ENCODE measurements at places on chromosomes 7 and 10.
A peak's percentile ranks its signal among the peaks of the same experiment; 100 is the strongest.

- peak; percentile 35 for DNase-seq
These were observed 18.3 kb downstream of the FZD9 start for GRCh38 chr7:73451780-73452398.

DNA sequence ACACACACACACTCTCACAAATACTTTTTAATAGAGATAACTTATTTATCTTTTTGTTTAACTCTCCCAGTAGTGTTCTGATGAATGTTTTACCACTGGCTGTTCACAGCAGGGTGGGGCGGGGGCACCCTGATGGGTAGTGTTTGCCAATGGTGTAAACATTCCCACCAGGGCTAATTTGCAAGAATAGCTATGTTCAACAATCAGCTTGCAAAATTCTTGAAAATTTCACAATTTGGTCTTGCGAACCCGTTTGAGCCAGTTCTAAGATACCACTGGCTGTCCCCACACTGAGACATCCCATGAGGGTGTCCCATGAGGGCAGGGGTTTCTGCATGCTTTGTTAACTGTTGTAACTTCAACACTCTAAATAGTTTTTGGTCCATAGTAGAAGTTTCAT lies 348.5 kb downstream of the CXCL12 start:
- DNase-seq = no peak

GRCh38 chr7:24401628-24402593 lies 117.9 kb downstream of the NPY start:
- peak; percentile 17 for DNase-seq

- DNase-seq = peak; percentile 47
These were observed at the start of gene TSC22D4 for GRCh38 chr7:100478958-100479660. TSC22D4 (minus strand) TSS chr7:100479214; CDS start chr7:100478038, 1,176 bp downstream.

GRCh38 chr7:96306385-96307125 lies 15.3 kb downstream of the SLC25A13 start:
- DNase-seq = no peak

DNA sequence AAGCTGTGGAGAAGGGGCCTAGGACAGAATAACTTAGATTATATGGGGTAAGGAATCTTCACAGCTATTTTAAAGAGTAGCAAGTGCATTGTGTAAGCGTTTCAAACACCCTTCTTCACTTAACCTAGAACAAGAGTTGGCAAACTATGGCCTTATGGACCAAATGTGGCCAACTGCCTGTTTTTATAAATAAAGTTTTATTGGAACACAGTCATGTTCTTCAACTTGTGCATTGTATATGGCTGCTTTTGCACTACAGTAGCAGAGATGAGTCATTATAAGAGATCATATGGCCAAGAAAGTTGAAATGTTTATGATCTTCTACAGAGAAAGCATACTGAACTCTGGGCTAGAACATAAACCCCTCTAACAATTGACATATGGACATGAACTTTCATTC lies 187.8 kb downstream of the ETV1 start:
- no peak for DNase-seq

GRCh38 chr10:46537309-46537708 lies 19.1 kb downstream of the GPRIN2 start:
- DNase-seq = no peak

GRCh38 chr10:31011017-31011664 lies 20.5 kb downstream of the ZNF438 start:
- no peak for DNase-seq

DNA sequence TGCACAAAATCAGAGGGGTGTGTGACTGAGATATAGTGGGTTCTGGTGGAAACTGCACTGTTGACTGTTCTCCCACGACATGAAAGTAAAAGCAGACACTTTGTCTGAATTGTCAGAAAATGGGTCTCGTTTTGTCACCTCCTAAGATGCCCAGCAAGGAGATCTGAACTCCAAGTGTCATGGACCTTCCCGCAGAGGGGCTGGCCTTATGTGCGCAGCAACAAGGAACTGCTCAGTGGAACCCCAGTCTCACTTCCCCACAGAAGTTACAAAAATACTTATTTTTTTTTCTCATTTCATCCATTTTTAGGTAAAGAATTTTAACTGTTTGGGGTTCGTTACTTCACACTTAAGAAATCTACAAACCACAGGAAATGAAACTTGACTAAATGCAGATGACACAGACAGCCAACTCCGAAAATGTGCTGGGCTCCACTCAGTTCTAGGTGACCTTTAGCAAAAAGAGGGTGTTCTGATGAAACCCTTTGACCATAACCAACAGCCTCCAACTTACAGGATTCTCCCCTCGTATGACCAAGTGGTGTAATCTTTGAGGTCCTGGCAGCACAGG lies 115.0 kb downstream of the FAM107B start:
- no peak for DNase-seq

- no peak for DNase-seq
These were observed 248.5 kb downstream of the BUB3 start for GRCh38 chr10:123402656-123403055.

GRCh38 chr10:33229252-33229948 lies 105.1 kb downstream of the NRP1 start:
- no peak for DNase-seq

GRCh38 chr10:649445-649797 lies 40.0 kb downstream of the DIP2C start:
- no peak for DNase-seq

GRCh38 chr10:80537086-80537735 lies 491 bp upstream of the SH2D4B start:
- no peak for DNase-seq

- no peak for DNase-seq
These were observed 15.5 kb downstream of the TAS2R40 start for GRCh38 chr7:143237366-143237765.

GRCh38 chr7:44798649-44799305 lies 2.3 kb downstream of the PPIA start:
- no peak for DNase-seq

DNA sequence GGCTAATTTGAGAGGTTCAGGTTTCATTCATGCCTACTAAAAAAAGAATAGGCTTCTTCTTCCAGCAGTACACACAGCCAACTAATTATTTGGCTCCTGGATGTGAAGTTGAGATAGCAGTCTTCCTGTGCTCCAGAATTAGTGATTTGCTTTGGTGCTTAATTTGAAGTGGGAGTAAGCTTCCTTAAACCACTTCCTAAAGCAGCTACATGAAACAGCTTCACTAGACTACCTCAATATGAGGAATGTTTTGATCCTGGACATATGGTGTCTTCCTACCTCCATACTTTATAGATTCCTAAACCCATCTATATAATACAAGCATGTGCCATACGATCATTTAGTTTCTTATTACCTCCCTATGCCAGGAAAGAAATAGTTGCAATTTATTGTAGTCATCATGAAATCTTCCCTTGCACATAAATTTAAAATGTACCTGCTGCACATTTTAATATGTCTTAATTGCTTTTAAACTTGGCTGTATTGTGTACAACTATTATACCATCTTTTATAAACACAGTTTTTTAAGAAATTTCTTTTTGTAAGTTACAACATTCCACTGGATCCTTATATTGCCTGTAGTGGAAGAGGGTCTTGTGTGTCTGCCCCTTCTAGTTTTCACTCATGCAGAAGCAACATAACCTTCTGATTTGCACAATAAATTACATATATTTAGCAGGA lies 8.6 kb downstream of the VIM start:
- no peak for DNase-seq

DNA sequence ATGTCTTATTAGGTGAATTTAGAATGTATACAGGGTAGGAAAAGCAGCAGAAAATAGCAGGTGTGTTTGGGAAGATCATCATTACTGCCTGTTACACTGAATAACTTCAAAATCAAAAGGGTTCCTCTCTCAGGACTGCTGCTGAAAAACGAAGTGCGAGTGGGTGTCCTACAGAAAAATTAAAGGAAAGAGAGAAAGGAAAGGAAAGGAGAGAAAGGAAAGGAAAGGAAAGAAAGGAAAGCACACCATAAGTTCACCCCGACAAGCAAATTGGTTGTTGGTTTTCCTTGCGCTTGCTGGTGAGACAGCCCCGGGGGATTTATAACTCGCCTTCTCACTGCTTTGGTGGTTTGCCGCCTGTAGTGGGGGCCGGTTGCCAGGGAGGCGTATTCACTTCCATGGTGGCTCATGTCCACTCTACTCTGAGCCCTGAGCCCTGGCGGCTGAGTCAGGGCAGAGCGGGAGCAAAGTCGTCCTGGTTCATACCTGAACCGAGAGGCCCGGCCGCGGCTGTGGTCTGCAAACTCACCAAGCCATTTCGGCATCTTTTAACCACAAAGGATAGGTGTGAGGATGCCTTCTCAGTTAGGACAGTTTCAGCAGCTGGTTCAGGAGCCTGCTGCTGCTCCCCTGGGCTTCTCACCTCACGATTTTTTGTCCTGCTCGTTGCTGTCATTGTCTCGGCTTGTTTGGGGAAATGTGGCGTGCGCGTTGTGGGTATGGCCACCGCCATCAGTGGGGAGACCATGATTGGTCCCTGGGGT lies 26.1 kb downstream of the INPP5A start:
- DNase-seq = no peak

DNA sequence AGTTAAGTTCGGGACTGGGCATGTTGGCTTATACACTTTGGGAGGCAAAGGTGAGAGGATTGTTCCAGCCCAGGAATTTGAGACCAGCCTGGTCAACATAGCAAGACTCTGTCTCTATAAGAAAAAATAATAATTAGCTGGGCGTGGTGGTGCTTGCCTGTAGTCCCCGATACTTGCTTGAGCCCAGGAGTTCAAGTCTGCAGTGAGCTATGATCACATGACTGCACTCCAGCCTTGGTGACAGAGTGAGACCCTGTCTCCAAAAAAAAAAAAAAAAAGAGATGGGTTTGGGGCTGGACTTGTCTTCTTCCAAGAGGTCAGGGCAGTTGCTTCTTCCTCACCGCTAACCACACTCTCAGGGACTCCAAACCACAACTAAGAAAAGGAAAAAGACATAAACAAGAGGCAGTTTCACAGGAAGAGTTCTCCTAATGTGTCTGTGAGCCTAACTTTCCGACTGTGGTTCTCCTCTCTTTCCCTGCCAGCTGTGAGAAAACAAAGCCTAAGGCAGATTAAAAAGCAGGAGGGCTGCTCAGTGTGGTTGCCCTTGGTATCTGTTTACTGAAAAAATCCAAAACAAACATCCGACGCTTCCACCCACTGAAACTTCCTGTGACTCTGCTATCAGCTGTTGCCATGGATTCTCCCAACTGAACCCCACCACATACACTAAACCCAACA lies 2.4 kb upstream of the SERPINE1 start:
- no peak for DNase-seq

- peak; percentile 57 for DNase-seq
These were observed 809 bp downstream of the C10orf143 start for GRCh38 chr10:130109796-130110245.

- no peak for DNase-seq
These were observed 22.1 kb downstream of the STAMBPL1 start for GRCh38 chr10:88901984-88902789.

DNA sequence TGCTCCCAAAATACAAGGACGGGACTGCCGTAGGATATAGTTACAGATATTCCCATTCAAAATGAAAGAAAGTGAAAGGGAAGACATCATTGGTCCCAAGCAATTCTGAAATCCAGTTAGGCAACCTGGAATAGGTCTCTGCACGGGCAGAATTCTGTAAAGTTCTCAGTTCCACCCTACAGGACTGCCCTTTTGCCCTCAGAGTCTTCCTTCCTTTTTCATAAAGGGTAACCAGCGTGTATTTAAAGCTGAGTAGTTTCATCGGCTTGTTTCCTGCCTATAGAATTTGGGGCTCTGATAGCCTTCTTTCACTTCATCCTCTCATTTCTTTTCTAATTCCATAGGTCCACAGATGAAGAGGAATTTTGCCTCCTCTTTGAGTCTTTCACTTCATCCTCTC lies 20.0 kb downstream of the COPG2 start:
- DNase-seq = no peak

DNA sequence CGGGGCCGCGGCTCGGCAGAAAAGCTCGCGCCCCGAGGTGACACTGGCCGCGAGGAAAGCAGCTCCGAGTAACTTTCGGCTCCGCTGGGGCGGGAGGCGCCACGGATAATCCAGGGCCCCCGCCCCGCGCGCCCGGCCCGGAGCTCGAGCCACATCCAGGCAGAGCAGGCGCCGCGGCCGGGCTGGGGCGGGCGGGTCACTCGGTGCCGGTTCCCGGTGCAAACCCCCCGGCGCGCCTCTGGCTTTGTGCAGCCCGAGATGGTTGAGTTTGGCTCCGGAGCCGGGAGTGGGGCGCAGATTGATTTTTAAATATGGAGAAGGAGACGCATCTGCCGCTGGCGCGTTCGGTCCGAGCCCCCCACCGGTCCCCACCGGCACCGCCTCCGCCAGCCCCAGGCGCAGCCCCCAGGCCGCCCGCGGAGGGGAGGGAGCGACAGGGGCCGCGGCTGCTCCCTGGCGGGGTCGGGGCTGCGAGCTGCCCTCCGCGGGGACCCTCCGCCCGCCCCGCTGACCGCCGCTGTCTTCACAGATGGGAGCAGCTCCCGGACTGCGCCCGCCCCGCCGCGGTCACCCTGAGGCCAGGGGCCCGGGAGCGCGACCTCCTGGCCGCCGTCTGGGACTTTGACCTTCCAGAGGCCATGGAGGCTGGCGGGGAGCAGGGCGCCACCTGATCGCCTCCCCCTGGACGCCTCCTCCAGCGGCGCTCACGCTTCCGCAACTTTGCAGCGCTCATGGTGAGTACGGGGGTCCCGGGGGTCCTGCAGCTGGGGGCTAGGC lies 643 bp downstream of the ADGRA1 start:
- no peak for DNase-seq

- no peak for DNase-seq
These were observed 65.8 kb downstream of the BMPER start for GRCh38 chr7:33971106-33971505.

- DNase-seq = no peak
These were observed 17.4 kb upstream of the SPOCK2 start for GRCh38 chr10:72105710-72106109.

DNA sequence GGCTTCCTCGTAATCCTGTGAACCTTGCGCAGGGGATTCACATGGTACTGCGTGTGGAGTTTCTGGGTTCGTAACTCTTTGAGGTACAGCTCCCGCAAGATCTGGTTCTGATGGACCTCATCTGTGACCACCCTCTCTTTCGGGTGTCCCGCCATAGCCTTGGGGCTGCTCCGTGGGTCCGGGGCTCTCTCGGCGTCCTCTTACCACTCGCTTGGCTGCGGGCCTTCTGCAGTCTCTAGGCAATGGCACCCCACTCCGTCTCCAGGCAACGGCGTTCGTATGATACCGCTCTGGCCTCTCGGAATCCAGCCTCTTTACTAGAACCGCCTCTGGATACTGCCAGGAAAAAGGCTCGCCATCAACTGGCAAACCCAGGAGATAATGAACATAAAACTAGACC lies 54.7 kb upstream of the AMPH start:
- no peak for DNase-seq

- no peak for DNase-seq
These were observed 64.3 kb downstream of the STEAP1B start for GRCh38 chr7:22435720-22436119.

GRCh38 chr7:131154380-131154779 lies 173.3 kb upstream of the MKLN1 start:
- DNase-seq = no peak

- DNase-seq = no peak
These were observed 22.1 kb downstream of the HNRNPA2B1 start for GRCh38 chr7:26178272-26178960.

GRCh38 chr7:110841840-110842545 lies 248.9 kb upstream of the LRRN3 start:
- DNase-seq = no peak

- no peak for DNase-seq
These were observed 998 bp downstream of the CYP3A43 start for GRCh38 chr7:99828811-99829210.

Measured in NCI-H1417 treated with DMSO at 0.1 percent for 48 hours (cell line).